WTC11 (cell line): ENCODE measurements at places on chromosomes 16 and 17. TPM values are rescaled to one million over a fixed set of nuclear protein-coding genes. Genes with fewer than 3 reads are reported as not detected.

The SKAP1 gene
- total RNA-seq: 0.30 to 0.57 TPM in 2 of 3 replicates, not detected in the other

The CSH1 gene
- not detected in 3 replicates for total RNA-seq

The RHBDL3 gene
- total RNA-seq: 11.3 to 13.2 TPM (median 11.6 TPM) in 3 replicates

The EXOC7 gene
- total RNA-seq: 90.0 to 126 TPM (median 96.2 TPM) in 3 replicates

The SPN gene
- total RNA-seq: 2.3 to 2.4 TPM (median 2.3 TPM) in 3 replicates

GRCh38 chr16:57348327-57348726 lies 10.3 kb upstream of the CCL22 start:
- no peaks in the 10 kb centered on the region for H3K36me3 ChIP-seq
- H3K4me3 ChIP-seq: no peak overlapping the region
- H3K4me1 ChIP-seq: no peaks in the 10 kb centered on the region

DNA sequence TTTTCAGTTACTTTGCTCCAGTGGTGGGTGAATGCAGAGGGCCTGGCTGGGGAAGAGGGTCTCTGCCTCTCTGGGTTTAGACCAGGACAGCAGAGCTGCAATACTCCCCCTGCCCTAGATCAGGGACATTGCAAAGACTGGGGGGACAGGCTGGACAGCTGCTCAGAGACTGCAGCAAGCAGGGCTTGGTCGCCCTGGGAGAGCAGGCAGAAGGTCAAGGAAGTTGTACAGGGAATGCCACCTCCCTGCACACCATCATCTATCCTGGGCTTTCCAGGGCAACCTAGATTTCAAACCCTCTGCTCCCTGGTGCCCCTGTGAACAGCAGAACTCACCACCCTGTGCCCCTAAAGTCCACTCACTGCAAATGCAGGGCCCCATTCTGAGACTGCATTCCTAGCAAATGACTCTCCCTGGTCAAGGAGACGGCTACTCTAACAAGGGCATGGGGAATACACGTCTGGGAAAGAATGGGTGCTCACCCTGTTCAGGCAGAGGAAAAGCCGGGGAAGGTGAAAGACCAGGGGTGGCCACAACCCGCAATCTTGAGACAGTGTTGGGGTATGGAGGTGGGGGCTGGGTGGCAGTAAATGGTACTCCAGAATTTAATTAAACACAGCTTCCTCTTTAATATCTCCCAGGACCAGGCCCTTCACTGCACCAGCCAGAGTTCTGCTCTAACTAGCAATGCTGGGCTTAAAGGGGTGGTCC lies 1.0 kb downstream of the KIFC3 start:
- no peak for DNase-seq
- peaks cover 31% of the 10 kb centered on the region for H3K27me3 ChIP-seq
- peaks cover 62% of the 10 kb centered on the region for H3K4me1 ChIP-seq
- H3K27ac ChIP-seq: no peak overlapping the region

- no peak for DNase-seq
- H3K36me3 ChIP-seq: no peaks in the 10 kb centered on the region
- no peaks in the 10 kb centered on the region for H3K27me3 ChIP-seq
Measured at GRCh38 chr17:57603978-57604377, 141.1 kb downstream of the CCDC182 start.

- peak; percentile 87 for DNase-seq
- H3K4me3 ChIP-seq: peak overlapping the region; percentile 70
- H3K27me3 ChIP-seq: peaks cover 7% of the 10 kb centered on the region; the same call in 1 of the 2 replicates
- no peaks in the 10 kb centered on the region for H3K36me3 ChIP-seq
Measured at GRCh38 chr16:30996985-30997724, 12.1 kb downstream of the HSD3B7 start.

- H3K27ac ChIP-seq: no peak overlapping the region
- H3K36me3 ChIP-seq: no peaks in the 10 kb centered on the region
Measured at GRCh38 chr16:86171329-86171728, 272.4 kb downstream of the IRF8 start.

DNA sequence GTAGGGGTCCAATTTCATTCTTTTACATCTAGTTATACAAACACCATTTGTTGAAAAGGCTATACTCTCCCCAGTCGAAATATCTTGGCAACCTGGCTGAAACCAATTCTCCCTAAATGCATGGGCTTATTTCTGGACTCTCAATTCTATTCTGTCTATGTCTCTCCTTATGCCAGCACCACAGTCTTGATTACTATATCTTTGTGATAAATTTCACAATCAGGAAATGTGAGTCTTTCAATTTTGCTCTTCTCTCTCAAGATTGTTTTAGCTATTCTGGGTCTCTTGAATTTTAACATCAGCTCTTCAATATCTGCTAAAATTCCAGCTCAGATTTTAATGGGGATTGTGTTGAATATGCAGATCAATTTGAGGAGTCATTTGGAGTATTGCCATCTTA lies 5.9 kb upstream of the TRIM25 start:
- peaks cover 16% of the 10 kb centered on the region for H3K4me1 ChIP-seq
- DNase-seq: no peak

DNA sequence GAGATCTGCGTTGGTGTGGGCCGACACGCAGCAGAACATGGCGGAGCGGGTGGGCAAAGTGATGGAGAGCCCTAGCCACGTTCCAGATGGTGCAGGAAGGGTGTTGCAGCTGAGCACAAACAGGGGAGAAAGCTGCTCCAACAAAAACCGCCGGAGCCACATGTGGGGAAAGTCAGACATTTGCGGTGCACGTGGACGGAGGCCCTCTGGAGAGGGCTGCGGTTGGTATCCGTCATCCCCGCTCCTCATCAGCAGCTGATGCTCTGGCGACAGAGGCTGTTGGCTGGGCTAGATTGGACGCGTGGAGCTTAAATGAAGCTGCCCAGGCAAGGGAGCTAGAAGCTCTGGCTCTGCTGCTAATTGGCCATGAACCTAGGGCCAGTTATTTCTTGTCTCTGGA lies 43.5 kb upstream of the ADCY9 start:
- H3K36me3 ChIP-seq: no peaks in the 10 kb centered on the region
- no peak for DNase-seq
- no peak overlapping the region for H3K27ac ChIP-seq
- no peaks in the 10 kb centered on the region for H3K4me1 ChIP-seq
- no peak overlapping the region for H3K4me3 ChIP-seq

- H3K27me3 ChIP-seq: no peaks in the 10 kb centered on the region
- no peak overlapping the region for H3K4me3 ChIP-seq
- H3K36me3 ChIP-seq: no peaks in the 10 kb centered on the region
- no peak overlapping the region for H3K27ac ChIP-seq
- DNase-seq: no peak
Measured at GRCh38 chr17:39934324-39934723, 6.8 kb downstream of the LRRC3C start.

DNA sequence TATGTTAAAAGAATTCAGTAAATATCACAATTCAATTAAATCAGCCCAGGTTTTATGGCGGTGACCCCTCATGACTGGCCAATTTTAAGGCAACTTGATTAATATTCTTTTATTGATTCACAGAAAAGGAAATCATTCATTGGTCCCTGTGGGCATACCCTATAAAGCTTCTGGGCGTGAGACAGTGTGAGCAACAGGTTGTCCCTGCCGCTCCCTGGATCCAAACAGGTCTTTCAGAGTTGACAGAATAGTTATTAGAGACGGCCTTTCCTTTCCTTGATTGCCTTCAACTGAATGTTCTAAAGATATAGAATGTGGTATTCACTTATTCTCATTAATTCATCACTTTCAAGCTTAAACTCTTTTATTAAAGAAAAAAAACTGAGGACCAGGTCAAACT lies 433.9 kb downstream of the KCNJ2 start:
- no peak overlapping the region for H3K27ac ChIP-seq
- peaks cover 7% of the 10 kb centered on the region for H3K4me1 ChIP-seq
- DNase-seq: no peak
- no peaks in the 10 kb centered on the region for H3K36me3 ChIP-seq
- H3K4me3 ChIP-seq: no peak overlapping the region

- peak overlapping the region; percentile 68 for H3K4me3 ChIP-seq
- DNase-seq: peak; percentile 81
- H3K36me3 ChIP-seq: peaks cover 20% of the 10 kb centered on the region
- H3K4me1 ChIP-seq: peaks cover 40% of the 10 kb centered on the region
- H3K27me3 ChIP-seq: peaks cover 78% of the 10 kb centered on the region
Measured at GRCh38 chr17:46771561-46772474, 46.7 kb downstream of the WNT3 start.

- DNase-seq: no peak
- H3K36me3 ChIP-seq: no peaks in the 10 kb centered on the region
- peaks cover 19% of the 10 kb centered on the region for H3K4me1 ChIP-seq
Measured at GRCh38 chr16:19252904-19253303, 32.6 kb upstream of the CLEC19A start.

- H3K4me3 ChIP-seq: no peak overlapping the region
- no peaks in the 10 kb centered on the region for H3K27me3 ChIP-seq
- DNase-seq: no peak
- no peaks in the 10 kb centered on the region for H3K4me1 ChIP-seq
Measured at GRCh38 chr17:37399265-37399803, 7.3 kb downstream of the ACACA start.

GRCh38 chr17:74555427-74555940 lies 9.6 kb upstream of the CD300C start:
- peaks cover 60% of the 10 kb centered on the region for H3K27me3 ChIP-seq
- no peak overlapping the region for H3K27ac ChIP-seq
- peaks cover 21% of the 10 kb centered on the region for H3K4me1 ChIP-seq
- no peak overlapping the region for H3K4me3 ChIP-seq

DNA sequence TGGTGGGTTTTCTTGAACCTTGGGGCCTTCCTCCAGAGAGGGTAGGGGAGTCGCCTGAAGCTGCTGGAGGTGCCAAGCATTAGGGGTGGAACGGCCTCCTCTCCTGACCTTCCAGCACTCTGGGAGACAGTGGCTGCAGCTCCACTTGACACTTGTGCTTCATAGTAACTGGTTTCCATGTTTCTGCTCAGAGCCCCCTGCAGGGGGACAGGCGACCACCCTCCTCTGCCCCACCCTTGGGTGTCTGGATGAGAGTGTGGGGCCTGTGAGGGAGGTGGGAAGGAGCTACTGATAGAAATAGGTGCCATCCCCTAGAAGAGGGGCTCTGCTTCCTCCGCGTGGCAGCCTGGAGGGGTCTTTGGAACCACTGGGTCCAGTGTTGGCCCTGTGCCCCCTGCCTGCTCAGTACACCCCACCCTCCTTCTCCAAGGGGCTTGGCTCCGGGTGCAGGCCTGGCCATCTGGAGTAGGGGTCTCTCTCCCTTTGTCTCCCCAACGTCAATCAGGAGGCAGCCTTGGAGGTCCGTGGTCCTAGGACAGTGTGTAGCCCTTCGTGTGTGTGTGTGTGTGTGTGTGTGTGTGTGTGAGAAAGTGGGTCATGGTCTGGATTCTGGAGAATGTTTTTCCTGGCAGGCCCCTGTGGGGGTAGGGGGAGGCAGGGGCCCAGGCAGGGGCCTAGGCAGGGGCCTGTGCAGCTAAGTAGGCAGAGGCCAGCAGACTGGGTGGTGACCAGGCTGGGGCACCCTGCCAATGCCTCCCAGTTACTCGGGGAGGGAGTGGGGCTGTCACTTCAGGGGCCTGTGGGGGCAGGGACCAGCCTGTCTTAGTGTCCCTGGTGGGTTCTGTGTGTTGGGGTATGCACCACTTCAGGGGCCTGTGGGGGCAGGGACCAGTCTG lies 4.9 kb downstream of the LASP1 start:
- peak overlapping the region; percentile 36 for H3K27ac ChIP-seq
- DNase-seq: no peak
- H3K4me3 ChIP-seq: no peak overlapping the region
- H3K36me3 ChIP-seq: 0 out of 2 replicates have a peak, but pooled peaks cover 2% of the 10 kb centered on the region
- H3K27me3 ChIP-seq: no peaks in the 10 kb centered on the region

GRCh38 chr17:68732301-68732749 lies 131.2 kb upstream of the FAM20A start:
- H3K27me3 ChIP-seq: no peaks in the 10 kb centered on the region; the same call in none of the 2 replicates
- peaks cover 58% of the 10 kb centered on the region for H3K36me3 ChIP-seq
- peak overlapping the region; percentile 82 for H3K27ac ChIP-seq
- peaks cover 35% of the 10 kb centered on the region for H3K4me1 ChIP-seq
- DNase-seq: no peak
- no peak overlapping the region for H3K4me3 ChIP-seq

GRCh38 chr17:48219617-48220016 lies 112.1 kb downstream of the SNX11 start:
- DNase-seq: no peak
- no peak overlapping the region for H3K27ac ChIP-seq
- H3K27me3 ChIP-seq: peaks cover 34% of the 10 kb centered on the region
- no peak overlapping the region for H3K4me3 ChIP-seq
